ENCODE measurements at places on chromosomes 1 and 21.

DNA sequence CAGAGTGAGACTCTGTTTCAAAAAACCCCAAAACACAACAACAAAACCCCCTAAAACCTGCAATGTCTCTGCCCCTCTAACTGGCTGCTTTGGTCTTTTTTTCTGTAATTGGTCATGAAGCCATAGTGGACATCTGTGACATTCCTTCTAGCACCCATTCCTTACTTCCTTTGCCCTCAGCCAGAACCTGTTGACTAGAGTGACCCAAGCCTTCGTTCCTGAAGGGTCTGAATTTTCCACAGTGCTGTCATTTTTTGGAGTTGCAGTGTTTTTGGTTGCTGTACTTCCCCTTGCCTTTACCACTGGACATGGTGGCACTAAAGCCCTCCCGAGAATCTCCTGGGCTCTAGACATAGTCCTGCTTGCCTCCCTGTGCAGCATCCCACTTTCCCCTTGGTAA, 48.5 kb upstream of the LIN9 start:
- ATAC-seq = no peak

- peak; percentile 33 for ATAC-seq
Observed at GRCh38 chr1:234934611-234935033, 194.0 kb downstream of the TOMM20 start.

GRCh38 chr1:198788561-198789064, 149.8 kb downstream of the PTPRC start:
- peak; percentile 54 for ATAC-seq

DNA sequence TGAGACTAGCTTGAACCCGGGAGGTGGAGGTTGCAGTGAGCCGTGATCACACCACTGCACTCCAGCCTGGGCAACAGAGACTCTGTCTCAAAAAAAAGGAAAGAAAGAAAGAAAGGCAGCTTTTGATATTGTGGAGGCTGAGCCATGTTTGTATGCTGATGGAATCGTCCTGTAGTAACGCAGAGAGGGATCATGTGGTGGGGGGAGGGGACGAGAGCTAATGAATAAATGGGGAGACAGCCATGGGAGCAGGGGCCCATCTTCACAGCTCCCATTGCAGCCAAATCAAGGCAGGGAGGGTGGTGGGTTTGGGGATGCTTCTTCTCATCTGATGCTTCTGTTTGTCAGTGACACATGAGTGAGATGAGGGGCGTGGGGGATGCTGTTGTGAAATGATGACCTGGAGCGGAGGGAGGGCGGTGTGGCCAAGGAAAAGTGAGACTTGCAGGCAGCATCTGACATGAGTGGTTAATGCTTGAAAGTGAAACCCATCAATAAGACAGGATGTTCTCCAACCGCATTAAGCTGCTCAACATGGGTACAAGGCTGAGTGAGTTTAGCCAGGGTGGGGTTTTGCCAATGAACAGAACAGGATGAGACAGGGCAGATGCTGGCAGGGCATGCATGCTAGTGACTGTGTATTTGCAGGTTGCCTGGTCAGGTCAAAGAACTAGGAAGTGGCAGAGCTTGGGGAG, 16.7 kb downstream of the SPATA21 start:
- no peak for ATAC-seq

- no peak for ATAC-seq
Observed at GRCh38 chr1:227912866-227913265, 34.9 kb downstream of the WNT9A start.

Measured in SK-N-SH treated with all-trans-retinoic acid at 6 μM for 48 hours (cell line).